COR-L47 (cell line): ENCODE measurements at places on chromosomes 3 and 15.
A peak's percentile ranks its signal among the peaks of the same experiment; 100 is the strongest.

- no peak for DNase-seq
These were observed 56.2 kb downstream of the ZNF445 start for GRCh38 chr3:44421280-44421679.

DNA sequence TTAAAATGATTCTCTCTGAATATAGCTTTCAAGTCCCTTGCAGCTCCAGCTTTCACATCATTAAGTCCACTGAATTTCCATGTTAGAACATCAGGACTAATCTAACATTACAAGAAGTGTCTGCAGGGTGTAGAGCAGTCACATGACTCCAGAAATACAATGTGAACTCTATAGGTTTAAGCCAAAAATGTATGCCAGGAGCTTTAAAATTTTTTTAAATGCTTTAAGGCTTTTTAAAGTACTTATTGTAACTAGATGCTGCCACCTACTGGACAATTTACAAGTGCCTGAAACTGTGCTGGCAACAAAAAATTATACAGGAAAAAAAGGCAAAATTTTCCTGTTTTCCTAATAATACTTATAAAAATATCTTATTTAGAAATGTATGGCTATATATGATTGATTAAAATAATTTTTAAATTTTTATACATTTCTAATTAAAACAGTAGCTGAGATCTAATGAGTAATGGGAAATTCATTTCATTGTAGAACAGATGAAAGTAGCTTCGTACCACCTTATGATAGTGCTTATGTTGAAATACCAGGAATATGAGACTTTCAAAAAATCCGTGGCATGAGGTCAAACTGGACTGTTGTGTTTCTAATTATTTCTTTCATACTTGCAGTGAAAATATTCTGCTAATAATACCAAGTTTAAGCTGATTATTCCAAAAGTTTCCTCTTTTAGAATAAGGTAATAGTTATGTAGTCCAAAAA, 25.7 kb downstream of the FSIP1 start:
- DNase-seq: peak; percentile 55

GRCh38 chr3:106083207-106083606, 214.4 kb upstream of the CBLB start:
- no peak for DNase-seq

GRCh38 chr15:96428742-96429141, 98.2 kb downstream of the NR2F2 start:
- no peak for DNase-seq

GRCh38 chr3:112407888-112408702, 75.1 kb downstream of the CD200 start:
- no peak for DNase-seq

- DNase-seq: no peak
These were observed 241.1 kb upstream of the TOPAZ1 start for GRCh38 chr3:44000586-44000985.

DNA sequence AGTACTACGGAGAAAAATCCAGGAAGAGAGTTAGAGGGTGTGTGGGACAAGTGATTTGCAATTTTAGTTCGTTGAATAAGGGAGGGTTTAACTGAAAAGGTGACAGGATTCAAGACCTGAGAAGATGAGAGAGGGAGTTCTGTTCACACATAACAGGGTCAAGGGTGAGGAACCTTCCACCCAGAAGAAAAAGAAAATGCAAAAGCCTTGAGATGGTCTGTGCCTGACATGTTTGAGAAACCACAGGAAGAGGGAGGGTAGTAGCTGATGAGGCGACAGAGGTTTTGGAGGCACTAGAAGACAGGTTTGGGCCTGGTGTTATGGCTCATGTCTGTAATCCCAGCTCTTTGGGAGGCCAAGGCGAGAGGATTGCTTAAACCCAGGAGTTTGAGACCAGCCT, 591 bp upstream of the SLC25A20 start:
- DNase-seq: no peak

- DNase-seq: no peak
These were observed 102.2 kb upstream of the LPP start for GRCh38 chr3:188051801-188052168.

GRCh38 chr3:140748171-140748570, 70.3 kb downstream of the TRIM42 start:
- no peak for DNase-seq

GRCh38 chr15:87604857-87605446, 651.6 kb downstream of the NTRK3 start:
- no peak for DNase-seq

DNA sequence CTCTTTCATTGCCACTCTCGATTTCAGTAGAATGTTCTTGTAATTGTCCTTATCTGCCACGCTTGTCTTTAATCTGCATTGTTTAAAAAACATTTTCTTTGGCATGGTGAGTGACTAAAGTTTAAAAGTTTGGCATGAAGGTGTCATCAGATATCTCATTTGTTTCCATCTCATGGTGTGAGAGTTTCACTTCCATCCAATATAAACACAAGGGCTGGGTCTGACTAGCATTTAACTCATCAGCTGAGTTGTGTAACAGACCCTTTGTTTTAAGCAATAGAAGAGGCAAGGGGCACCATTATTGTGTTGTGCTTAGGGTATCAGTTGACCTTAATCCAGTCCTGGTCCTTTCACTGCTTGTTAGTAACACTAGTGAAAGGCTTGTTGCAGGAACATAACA, 49.9 kb upstream of the IL12A start:
- DNase-seq: no peak

GRCh38 chr3:128884992-128885391, 5.6 kb downstream of the ACAD9 start:
- no peak for DNase-seq

DNA sequence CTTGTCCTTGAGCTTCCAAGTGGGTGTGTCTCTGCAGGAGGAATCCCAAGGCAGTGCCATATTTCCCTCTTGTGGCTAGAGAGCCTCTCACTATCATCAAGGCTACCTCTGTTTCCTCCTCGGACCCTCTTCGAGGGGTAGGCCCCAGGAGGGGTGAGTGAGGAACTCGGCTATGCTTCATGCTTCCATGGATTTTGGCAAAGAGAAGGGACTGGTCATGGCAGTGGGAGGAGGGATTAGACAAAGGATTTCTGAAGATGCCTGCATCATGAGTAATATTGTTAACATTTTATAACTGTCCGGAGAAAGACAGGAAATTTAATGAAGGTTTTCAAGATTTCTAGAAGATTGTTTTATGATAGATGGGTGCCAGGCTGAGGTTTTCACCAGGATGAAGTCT, 241.5 kb downstream of the CLSTN2 start:
- DNase-seq: no peak

- no peak for DNase-seq
These were observed 266.1 kb upstream of the C2CD4B start for GRCh38 chr15:62431008-62431797.

GRCh38 chr3:135807879-135808278, 157.6 kb upstream of the PPP2R3A start:
- DNase-seq: no peak

- DNase-seq: no peak
These were observed 16.8 kb upstream of the SMAD3 start for GRCh38 chr15:67048281-67049279.

- no peak for DNase-seq
These were observed 2.0 kb downstream of the FOXP1 start for GRCh38 chr3:71581457-71582035.

- peak; percentile 95 for DNase-seq
These were observed 312.0 kb upstream of the CCDC54 start for GRCh38 chr3:107065094-107065861.

DNA sequence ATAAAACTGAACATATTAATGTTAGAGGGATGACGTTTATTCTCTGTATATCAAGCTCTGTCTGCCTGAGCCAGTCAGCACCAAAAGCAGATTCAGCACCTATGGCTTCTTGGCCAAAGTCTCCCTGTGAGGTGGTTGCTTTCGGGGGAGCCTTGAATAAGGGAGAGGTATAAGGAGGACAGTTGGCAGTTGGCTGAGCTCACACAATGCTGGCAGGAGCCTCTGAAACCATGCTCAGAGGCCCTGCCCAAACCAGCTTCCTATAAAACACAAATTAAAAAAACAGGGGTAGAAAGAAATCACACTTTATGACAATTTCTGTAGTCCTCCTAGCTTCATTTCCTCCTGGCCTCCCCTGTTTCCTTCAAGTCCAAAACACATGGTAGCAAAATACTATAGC, 18.8 kb downstream of the ARHGEF3 start:
- DNase-seq: no peak

GRCh38 chr3:46006238-46007032, 10.8 kb upstream of the FYCO1 start:
- DNase-seq: no peak

GRCh38 chr3:55468251-55468650, 18.9 kb downstream of the WNT5A start:
- no peak for DNase-seq

DNA sequence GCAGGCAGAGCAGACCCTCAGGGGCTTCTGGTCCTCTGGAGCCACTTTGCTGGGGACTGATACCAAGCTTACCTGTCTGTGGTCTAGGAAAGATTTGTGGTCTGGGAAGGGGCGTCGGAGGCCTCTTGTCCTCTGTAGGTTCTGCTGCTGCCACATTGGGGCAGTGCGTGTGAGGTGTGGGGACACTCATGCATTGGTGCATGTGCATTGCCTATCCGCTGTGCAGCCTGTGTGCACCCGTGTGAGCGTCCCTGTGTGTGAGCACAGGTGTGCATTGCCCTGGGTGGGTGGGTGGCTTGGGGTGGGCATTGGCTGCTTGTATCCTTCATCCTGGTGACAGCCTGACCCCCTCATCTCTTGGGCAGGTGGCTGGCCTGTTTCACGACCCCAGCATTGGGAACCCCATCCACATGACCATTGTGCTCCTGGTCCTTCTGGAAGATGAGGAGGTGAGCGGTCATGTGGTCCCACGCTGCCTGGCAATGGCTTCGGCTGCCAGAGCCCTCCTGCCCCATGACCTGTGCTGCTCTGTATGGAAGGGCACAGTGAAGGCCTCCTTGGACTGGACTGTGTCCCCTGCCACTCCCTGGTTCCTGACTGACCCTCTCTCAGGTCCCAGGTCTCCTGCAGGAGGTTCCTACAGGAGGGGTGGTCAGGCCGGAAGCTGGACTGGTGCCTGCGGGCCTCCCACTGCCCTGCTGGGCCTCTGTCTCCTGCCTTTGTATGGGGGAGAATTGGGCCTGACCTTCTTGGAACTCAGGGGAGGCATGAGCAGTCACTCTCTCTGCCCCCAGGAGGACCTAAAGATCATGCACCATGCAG, 41.5 kb downstream of the SAXO2 start:
- DNase-seq: no peak

GRCh38 chr3:39224288-39224687, 31.9 kb upstream of the XIRP1 start:
- DNase-seq: no peak

- DNase-seq: no peak
These were observed 349.7 kb downstream of the LPP start for GRCh38 chr3:188503647-188504046.

DNA sequence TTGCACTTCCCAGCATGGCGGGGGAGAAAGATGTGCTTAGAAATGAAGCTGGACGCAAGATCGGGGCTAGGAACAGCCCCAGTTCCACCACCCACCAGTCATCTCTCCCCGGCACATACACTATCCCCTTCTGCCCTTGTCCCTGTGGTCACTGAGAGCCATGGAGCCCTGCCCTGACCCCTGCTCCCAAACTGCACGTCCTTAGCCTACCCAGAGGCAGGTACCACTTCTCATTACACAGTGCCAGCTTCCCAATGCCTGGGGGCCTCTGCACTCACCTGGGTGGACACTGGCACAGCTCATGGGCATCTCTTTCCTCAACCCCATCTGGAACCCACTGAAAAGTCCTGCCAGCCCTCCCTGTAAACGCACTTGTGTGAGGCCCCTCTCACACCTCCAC, 139.3 kb upstream of the PRR20G start:
- DNase-seq: no peak

- DNase-seq: no peak
These were observed 299.1 kb downstream of the TLE3 start for GRCh38 chr15:69798481-69799250.

DNA sequence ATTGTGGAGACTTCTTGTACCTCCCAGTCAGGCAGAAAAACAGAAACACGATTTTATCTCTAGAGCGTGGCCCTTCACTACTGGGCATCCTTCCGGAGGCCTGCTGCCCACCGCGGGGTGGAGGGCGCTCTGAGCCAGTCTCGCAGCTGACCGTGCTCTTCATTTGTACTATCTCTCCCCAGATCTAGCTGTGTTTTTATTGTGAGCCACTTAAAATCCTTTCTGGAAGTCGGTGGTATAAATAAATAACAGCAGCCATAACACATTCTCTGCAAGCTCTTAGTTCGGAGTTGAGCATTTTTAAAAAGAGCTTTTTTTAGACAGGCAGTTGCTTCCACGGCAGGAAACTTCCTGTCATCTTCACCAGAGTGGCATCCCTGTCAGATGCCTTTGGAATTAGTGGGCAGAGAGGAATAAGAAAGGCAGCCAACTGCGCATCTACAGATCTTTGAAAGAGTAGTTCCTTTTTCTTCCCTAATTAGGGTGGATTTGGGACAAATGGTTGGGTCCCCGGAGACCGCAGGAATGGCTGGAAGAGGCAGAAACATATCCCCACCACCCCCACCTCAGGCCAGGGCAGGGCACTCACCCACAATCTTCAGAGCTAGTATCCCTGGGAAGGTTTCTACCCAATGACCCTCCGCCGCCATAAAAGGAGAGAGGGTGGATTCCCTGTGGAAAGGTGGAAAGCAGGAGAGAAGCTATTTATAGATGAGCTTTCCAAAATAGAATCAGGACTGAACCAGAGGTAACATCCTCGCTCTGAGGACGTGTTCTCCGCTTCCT, 91.1 kb downstream of the TOP2B start:
- DNase-seq: no peak

- DNase-seq: peak; percentile 29
These were observed 108.3 kb downstream of the OCA2 start for GRCh38 chr15:27990521-27991515.

DNA sequence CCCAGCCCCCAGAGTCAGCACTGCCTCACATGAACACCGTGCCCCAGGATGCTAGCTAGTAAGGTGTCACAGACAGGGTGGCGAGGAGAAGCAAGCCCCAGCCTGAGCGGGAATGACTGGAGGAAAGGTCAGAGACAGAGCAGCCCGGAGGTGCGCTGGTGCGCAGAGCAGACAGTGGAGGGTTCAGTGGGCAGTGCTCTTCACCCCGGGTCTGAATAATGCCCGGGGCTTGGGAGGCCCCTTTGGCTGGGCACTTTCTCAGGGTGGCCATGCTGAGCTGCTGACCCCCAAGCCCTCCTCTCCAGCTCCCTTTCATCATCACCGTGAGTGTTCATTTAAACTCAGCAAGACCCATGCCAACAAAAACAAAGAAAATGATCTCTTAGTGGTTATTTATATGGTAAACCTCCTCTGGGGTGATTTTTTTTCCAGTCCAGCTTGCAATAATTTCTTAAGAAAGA, 110.8 kb downstream of the VGLL4 start:
- no peak for DNase-seq

- DNase-seq: no peak
These were observed 89.7 kb upstream of the GBE1 start for GRCh38 chr3:81851176-81851575.

DNA sequence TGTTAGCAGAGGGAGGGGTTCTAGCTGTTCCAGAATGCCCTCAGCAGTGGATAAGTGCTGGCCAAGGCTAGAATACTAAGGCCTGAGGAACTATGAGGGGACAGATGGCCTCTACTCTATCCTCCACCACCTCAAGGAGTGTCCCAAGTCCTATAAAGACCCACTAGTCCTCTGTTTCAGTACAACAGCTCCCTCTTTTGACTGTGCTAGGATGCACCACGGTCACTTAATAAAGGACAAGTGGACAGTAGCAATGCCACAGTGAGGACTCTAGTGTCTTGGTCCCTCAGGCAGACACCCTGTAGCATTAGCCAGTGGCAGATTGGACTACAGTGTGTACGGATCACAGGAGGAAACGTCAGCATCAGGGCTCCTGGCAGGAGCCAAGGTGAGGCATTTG, 171.8 kb upstream of the PROK2 start:
- no peak for DNase-seq

GRCh38 chr15:63384906-63385305, 3.3 kb upstream of the CA12 start:
- no peak for DNase-seq
